Esophagus squamous epithelium (tissue), 5 donors: ENCODE measurements at places on chromosomes 6 and 20.

DNA sequence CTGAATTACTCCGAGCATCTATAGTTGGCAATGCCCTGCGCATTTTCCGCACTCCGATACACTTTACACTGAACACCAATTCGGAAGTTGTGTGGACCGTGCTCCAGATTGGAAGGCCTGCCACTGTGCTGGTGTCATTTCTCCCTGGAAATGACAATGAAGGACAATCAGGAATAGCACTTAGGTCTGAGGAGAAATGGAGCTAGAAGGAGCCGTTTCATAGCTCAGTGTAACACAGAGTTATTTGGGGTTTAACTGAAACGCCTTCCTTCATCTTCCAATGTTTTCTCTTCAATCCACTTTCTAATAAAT is 501 bp upstream of the PLA2G7 start:
- DNase-seq, result no peak

GRCh38 chr6:138406443-138406842 is 2.4 kb downstream of the HEBP2 start:
- no peak for DNase-seq

- DNase-seq, result no peak
These were observed 20.0 kb upstream of the ASXL1 start for GRCh38 chr20:32337937-32338661.

- no peak for DNase-seq
These were observed 9.5 kb downstream of the TXNDC5 start for GRCh38 chr6:7901056-7901455.

GRCh38 chr6:108952776-108953486 is 104.7 kb downstream of the ARMC2 start:
- no peak for DNase-seq

- DNase-seq, result no peak
These were observed 125.7 kb upstream of the HDAC2 start for GRCh38 chr6:114096561-114097172.

GRCh38 chr6:73064266-73064665 is 161.0 kb downstream of the KHDC1L start:
- no peak for DNase-seq

GRCh38 chr6:125787791-125788190 is 3.0 kb upstream of the NCOA7 start:
- no peak for DNase-seq

GRCh38 chr6:50819904-50820868 is 1.5 kb downstream of the TFAP2B start:
- no peak for DNase-seq

DNA sequence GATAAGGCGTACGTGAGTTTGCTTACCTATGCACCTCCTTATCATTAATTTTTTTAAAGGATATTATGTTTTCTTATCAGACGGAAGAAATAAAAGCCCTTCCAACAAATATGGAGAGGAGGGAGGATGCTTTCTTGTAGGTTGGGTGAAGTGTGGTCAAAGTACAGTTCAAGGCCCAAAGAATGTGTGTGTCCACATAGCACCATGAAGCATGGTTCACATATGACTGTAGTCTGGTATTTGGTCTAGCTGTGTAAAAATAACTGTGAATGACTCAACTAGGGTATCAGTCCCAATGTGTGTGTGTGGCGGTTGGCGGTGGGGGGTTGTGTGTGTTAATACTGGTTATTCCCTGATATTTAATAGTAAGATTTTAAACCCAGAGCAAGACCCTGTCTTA is 212.7 kb downstream of the TMEM242 start:
- DNase-seq, result no peak

DNA sequence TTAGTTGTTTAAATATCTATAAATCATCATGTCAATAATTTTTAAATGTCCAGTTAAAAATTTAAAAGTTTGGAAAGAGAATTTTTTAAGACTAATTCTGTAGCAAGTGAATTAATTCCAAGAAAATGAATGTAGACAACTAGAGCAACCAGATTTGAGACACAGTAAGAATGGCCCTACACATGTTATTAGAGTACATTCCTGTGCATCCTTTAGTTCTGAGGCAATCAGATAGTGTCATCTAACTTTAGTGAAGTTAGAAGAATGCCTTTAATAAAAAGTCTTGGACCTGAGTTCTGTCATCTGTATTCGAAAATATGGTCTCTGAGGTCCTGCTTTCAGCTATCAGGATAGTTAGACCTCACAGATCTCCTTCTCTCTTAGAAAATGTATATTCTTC is 63.7 kb downstream of the HIVEP2 start:
- DNase-seq, result no peak

GRCh38 chr6:123030282-123030681 is 34.2 kb downstream of the CLVS2 start:
- no peak for DNase-seq

DNA sequence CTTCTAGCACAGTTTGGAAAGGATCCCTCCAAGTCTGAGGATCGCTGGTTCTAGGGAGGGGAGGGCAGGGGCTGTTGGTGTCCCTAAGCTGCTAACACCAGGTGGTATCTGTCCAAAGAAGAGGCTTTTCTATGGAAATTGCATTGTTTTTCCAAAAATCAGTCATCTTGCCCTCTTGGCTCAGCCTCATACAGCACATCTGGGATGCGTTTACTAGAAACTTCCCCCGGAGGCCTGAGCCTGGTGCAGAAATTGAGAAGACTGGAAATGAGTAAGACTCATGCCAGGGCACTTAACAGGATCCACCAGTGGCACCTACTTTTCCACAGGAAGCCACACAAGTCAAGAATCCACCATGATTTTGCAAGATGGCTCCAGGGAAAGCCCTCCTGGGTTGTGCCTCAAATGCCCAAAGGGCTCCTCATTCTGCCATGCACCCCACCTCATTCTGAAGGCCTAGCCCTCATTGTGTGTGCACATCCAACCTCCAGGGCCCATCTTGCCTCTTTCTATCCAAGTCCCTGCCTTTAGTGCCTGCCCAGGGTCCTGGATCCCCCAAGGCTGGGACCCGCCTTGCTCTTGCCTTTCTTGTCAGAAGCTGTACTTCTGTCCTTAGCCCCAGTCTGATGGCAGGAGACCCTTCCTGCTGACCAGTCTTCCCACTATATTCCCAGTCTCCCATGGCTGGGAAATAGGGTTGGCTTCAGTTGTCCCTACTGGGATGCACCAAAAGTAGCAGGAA is 97.6 kb downstream of the MRPL14 start:
- DNase-seq, result no peak

GRCh38 chr6:131331873-131332781 is 196.9 kb downstream of the AKAP7 start:
- DNase-seq, result no peak

- DNase-seq, result no peak
These were observed 631.3 kb downstream of the EYS start for GRCh38 chr6:65075705-65076230.

GRCh38 chr6:18280084-18280483 is 15.8 kb upstream of the DEK start:
- no peak for DNase-seq

DNA sequence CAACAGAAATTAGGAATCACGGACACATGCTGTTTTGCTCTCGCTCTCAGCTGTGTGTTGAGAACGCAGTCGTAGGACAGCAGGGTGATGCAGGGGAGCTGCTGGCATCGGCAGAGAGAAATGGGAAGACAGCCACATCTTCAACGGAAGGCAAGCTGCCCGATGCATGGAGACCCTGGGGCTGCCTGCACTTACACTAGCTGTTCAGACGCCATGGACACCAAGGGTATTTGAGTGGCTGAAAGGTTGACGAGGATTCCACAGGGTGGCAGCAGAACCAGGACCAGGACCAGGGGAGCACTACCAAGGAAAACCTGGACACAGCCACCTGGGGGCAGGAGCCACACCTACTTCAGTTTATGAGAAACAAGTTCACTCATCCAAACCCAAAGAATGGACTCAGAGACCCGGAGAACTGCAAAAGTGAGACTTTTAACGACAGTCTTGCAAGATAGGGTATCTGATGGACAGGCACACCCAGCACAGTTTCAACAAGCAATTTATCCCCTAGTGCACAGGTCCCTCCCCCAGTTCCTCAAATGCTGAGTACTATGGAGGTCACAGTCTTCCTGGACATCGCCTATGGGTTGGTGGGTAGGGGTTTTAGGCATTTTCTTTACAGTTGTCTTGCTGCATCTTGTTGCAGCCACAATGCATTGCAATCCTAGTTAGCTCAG is 56.3 kb upstream of the ENTPD6 start:
- DNase-seq, result no peak

GRCh38 chr6:18432180-18432579 is 45.0 kb downstream of the RNF144B start:
- no peak for DNase-seq

GRCh38 chr6:99349171-99350141 is at the start of gene FAXC:
FAXC (minus strand) TSS chr6:99349674; CDS start chr6:99349372, 302 bp downstream.
- DNase-seq, result no peak

GRCh38 chr20:11140359-11140758 is 466.6 kb upstream of the JAG1 start:
- no peak for DNase-seq

DNA sequence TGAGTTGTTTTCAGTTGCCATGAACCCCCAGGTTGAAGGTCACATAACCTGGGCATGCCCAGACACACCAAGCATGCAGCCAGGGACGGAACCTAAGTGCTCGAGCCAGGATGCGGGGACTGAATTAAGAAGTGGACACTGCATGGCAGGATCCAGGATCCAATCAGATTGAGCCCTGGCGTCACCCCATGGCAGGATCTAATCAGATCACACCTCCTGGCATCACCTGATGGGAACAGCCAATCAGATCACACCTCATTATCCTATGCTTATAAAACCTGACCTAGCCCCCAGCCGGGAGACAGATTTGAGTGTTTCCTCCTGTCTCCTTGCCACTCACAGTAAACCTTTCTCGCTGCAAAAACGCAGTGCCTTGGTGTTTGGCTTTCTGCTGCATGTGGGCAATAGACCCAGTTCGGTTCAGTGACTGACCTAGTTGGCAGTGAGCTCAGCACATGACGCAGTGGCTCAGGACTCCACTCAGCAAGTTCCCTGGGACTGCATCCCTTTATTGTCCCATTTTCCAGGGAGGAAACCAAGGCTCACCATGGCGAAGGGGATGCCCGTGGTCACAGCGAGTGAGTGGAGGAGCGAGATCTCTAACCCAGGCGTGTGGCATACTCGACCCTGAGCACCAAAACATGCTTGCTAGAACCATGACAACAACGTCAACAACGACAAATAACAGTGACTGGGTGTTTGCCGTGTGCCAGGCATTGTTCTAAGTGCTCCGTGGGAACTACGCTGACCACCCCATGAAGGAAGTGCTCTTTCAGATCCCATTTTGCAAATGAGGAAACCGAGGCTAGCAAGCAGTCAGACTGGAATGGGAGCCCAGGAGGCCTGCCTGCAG is 66.3 kb downstream of the RBM38 start:
- DNase-seq, result no peak

GRCh38 chr20:34541264-34541901 is 17.1 kb upstream of the MAP1LC3A start:
- no peak for DNase-seq

- no peak for DNase-seq
These were observed 13.1 kb upstream of the BCAS1 start for GRCh38 chr20:54083459-54083858.
